Endothelial cell of umbilical vein (primary cell): ENCODE measurements at places on chromosomes 16 and 17. TPM values are rescaled to one million over a fixed set of nuclear protein-coding genes. Genes with fewer than 3 reads are reported as not detected.
A peak's percentile ranks its signal among the peaks of the same experiment; 100 is the strongest.

The SMURF2 gene
- total RNA-seq: 105 and 108 TPM in 2 replicates

The LAT gene
- total RNA-seq: 4.5 and 6.6 TPM in 2 replicates

GRCh38 chr16:52383119-52383518 is 163.8 kb downstream of the TOX3 start:
- DNase-seq: no peak

- no peak for DNase-seq
Observed at GRCh38 chr17:17523001-17523730, 27.0 kb upstream of the RASD1 start.

GRCh38 chr16:48612611-48613010 is 2.6 kb upstream of the N4BP1 start:
- DNase-seq: no peak

DNA sequence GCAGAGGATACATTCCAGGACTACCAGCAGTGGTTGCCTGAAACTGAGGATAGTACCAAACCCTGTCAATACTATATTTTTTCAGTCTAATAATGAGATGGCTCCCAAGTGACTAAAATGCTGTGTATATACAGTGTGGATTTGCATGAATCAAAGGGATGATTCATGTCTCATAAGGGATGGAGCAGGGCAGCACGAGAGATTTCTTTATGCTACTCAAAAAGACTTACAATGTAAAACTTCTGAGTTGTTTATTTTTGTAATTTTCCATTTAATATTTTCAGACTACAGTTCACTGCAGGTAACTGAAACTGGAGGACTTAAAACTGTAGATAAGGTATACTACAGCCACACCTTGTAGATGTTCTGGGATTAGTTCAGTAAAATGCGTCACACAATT is 674.7 kb upstream of the SALL1 start:
- no peak for DNase-seq

GRCh38 chr16:80097098-80097497 is 443.7 kb upstream of the DYNLRB2 start:
- no peak for DNase-seq

DNA sequence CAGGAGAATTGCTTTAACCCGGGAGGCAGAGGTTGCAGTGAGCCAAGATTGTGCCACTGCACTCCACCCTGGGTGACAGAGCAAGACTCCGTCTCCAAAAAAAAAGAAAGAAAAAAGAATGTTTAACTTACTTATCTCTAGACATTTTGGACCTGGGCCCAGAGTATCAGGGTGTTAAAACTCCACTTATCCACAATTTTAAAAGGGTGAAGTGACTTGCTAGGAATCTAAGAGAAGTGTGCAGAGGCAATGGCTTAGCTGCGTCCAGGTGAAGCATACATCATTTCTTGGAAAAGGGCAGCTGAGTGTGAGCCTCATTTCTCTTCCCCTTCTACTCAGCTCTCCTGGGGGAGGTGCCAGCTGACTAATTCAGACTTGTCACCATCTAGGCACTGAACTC is 25.1 kb downstream of the ALDH3A2 start:
- no peak for DNase-seq

GRCh38 chr17:27446569-27447301 is 9.5 kb upstream of the KSR1 start:
- DNase-seq: peak; percentile 97
